Stimulated activated CD4-positive, alpha-beta T cell treated with anti-CD3 and anti-CD28 coated beads, Interleukin-1b, Interleukin-23, amount 100 ng/mL, for 1 hour (primary cell): ENCODE measurements at places on chromosomes 4 and X.

DNA sequence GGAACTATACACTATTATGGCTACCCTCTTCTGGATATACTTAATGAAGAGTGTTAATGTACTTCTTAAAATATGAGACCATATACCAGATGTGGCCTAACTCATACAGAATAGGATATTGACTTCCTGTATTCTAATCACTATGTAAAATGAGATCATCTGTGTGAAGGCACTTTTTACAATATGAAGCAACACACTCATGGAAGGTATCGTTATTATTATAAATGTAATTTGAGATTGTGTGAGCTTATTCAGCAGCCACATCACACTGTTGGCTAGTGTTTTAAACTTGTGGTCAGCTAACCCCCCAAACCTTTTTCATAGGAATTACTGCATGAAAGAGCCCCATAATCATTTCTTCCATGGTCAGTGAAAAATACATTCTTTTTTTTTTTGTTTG is 281.8 kb upstream of the TEX13A start:
- DNase-seq = no peak

DNA sequence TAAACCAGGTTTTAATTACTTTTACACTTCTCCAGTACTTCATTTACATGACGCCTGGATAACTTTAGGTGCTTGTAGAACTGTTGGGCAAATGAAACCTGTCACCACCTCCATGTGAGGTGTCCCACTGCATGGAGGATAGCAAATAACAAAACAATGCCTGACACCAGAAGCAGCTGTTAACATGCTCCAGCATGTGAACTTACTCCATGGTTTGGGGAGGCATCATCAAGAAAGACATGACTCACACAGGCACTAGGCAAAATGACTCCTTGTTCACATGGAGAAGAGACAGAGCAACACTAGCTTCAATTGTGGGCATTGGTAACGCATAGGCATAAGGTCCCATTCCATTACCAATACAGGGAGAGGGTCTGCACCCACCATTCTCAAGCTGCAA is 198.1 kb upstream of the F9 start:
- DNase-seq = no peak

- DNase-seq = no peak
Observed at GRCh38 chr4:167084321-167084720, 150.0 kb downstream of the SPOCK3 start.

GRCh38 chr4:113675731-113676697 is 85.5 kb downstream of the CAMK2D start:
- DNase-seq = no peak

GRCh38 chr4:43458293-43458692 is 565.8 kb downstream of the GRXCR1 start:
- DNase-seq = no peak

GRCh38 chrX:152895724-152896420 is 2.0 kb upstream of the ZNF185 start:
- DNase-seq = no peak

- DNase-seq = no peak
Observed at GRCh38 chr4:69322055-69322454, 41.8 kb downstream of the UGT2B28 start.

DNA sequence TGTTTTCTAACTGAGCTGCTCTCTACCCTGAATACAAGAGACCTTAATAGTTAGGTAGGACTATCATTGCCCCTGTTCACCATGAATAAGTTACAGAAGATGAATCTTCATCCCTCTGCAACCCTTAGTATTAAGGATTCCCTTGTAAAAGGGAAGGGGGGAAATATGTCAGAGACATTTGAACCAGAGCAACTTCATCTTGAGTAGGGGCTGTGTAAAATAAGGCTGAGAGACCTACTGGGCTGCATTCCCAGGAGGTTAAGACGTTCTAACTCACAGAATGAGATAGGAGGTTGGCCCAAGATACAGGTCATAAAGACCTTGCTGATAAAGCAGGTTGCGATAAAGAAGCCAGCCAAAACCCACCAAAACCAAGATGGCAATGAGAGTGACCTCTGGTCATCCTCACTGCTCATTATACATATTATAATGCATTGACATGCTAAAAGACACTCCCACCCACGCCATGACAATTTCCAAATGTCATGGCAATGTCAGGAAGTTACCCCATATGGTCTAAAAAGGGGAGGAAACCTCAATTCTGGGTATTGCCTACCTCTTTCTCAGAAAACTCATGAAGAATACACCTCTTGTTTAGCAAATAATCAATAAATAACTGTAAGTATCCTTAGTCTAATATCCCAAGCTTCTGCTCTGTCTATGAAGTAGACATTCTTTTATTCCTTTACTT is 19.5 kb upstream of the TMPRSS11B start:
- no peak for DNase-seq

- DNase-seq = no peak
Observed at GRCh38 chr4:91198951-91199350, 1071.8 kb downstream of the CCSER1 start.

DNA sequence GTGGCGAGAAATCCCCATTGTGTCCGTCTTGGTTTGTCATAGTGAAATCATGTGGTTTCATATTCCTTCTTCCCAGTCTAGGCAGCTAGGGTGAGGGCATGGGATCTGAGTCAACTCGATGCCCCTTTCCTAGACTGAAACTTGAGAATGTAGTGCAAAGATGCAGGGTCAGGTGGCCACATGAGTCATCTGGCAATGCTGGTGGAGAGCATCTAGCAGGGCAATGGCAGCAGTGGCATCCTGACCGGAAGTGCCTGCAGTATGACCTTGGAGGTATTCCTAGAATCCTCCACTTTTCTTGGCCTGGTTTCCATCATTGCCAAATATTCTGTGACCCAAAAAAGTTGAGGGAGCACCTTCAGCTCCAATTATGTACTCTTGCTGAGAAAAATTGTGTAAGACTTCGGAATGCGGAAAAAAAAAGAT is 39.1 kb upstream of the TMEM184C start:
- DNase-seq = no peak

DNA sequence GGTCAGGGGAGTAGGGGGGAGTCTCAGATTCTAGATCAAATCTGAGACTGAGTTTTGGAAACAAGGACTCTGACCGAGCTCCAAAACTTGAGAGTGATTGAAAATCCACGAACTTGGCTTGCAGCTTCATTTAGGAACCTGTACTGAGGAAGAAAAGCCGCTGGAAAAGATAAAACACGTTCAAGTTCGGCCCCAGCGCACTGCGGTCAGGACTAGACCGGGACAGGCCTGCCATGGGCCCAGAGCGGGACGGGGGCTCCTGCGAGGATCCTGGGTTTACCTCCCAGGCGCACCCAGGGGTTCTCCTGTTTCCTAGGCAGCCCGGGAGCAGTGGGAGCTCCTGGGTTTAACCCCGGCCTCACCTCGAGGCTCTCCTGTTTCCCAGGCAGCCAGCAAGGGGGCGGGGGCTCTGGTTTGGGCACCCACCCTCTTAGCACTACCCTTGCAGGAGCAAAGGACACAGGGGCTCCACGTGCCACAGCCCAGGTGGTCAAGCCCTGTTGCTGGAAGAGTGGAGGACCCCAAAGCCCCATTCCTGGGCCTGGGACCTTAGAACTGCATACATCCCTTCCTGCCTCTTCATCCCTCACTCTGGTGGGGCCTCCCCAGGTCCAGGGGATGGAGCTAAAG is 74.5 kb downstream of the ABLIM2 start:
- DNase-seq = no peak

- DNase-seq = no peak
Observed at GRCh38 chr4:158458271-158458895, 63.3 kb upstream of the RXFP1 start.

DNA sequence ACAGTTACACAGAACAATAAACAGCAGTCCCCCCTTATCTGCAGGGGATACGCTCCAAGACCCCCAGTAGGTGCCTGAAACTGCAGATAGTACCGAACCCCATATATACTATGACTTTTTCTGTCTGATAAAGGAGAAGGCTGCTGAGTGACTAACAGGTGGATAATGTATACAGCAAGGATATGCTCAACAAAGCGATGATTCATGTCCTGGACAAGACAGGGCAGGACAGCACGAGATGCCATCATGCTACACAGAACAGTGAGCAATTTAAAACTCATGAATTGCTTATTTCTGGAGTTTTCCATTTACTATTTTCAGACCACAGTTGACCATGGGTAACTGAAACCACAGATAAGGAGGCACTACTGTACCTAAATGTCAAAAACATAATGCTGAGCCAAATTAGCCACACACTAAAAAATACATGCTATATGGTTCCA is 76.1 kb downstream of the MANBA start:
- DNase-seq = no peak

GRCh38 chr4:184648313-184649025 is 778 bp downstream of the CASP3 start:
- no peak for DNase-seq

- no peak for DNase-seq
Observed at GRCh38 chr4:163556177-163556576, 61.7 kb downstream of the TMA16 start.

DNA sequence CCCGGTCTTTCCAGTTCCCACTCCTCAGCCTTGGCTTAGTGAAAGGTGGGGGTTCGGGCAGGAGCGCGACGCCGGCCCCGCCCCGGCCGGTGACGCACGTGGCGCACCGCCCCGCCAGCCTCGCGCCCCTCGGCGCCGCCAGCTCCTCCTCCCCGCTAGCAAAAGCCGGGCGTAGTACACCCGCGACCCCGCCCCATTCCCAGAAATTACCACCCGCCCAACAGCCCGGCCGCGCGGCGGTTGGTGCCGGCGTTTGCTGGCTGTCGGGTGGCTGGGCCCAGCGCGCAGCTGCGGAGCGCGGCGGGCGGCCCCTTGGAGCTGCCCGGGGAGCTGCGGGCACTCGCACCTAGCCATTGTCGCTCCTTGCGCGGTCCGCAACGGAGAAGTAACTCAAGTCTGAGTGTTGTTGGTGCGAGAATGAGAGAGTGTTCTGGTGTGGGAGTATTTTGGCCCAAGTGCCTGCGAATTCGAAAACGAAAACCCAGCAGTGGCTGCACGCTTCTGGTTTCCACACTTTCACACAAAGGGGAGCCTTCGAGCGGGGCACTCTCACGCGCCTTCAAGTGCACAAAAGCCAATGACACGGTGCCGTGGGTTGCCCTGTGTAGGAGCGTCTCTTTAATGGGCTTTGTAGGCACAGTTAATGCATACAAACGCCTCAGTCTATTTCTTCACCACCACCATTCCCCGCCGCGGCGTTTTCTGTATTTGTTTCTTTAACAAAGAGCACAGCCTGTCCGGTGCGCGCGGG is 1.0 kb upstream of the ELF2 start:
- DNase-seq = peak; percentile 79

DNA sequence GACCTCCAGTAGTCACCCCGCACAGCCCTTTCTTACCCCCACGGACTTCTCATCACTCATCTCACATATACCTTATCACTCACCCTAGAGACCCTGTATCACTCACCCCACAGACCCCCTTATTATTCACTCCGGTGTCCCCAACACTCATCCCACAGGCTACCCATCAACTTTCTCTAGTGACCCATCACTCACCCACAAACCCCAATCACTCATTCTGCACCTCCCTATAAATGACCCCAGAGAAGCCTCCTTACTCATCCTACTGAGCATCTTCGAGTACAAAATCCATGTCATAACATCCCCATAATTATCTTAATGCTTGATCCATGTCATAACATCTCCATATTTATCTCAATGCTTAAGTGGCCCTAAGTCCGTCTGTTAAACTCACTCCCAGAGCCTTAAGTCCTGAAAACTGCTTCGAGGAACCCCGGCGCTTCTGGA is 934 bp downstream of the ZNF41 start:
- DNase-seq = no peak

- no peak for DNase-seq
Observed at GRCh38 chr4:171239196-171239595, 574.0 kb upstream of the GALNTL6 start.

DNA sequence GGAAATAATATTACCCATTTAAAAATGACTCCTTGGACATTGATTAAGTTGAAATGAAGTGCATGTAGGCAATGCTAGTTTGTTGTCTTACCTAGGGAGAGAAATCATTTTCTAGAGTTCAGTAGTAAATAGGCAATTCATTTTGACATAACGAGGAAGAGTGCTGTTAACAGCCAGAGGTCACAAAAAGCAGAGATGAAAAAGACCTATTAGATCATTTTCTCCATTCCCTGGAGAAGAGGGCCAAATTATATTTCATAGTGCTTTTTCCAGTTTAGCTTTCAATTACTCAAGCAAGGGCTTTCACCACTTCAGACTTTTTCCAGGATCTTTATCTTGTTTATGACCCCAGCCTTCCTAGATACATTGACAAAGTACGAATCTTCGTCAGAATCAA is 374.3 kb upstream of the GALNT7 start:
- no peak for DNase-seq

- DNase-seq = no peak
Observed at GRCh38 chr4:127781300-127782024, 660 bp upstream of the HSPA4L start.

DNA sequence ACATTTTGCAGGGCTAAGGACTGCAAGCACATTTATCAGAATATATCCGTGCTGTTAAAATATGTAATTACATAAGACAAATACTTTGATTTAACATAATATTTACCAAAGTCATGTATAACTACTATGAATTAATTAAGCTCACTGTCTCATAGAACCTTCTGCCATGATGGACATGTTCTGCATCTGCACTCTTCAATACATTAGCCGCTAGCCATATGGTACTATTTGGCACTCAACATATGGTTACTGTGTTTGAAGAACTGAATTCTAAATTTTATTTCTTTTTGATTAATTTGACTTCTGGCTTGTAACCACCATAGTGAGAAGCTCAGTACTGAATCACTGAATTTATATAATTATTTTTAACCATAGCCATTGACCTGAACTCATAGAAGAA is 427.0 kb upstream of the TRAM1L1 start:
- DNase-seq = no peak

GRCh38 chrX:53082773-53083616 is 828 bp downstream of the TSPYL2 start:
- no peak for DNase-seq

- DNase-seq = no peak
Observed at GRCh38 chr4:8227201-8227770, 28.2 kb downstream of the SH3TC1 start.

DNA sequence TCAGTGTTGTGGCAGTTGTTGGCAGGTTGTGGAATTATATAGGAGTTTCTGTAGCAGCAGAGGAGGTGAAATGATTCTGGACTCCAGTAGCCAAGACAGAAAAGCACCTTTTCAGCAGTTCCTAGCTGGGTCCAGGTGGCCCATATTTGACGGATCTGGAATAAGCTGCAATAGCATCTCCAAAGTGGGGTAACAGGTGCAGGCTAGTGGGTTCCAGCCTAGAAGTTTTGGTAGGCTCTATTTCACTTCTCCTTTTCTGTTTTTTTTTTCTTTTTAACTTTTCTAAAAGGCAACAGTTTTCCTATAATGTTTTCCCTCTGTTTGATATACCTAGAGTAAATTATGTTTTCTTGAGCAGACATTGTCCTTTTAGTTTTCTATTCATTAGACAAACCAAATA is 392.5 kb downstream of the C4orf33 start:
- DNase-seq = no peak

- DNase-seq = no peak
Observed at GRCh38 chrX:155673338-155673737, 60.6 kb upstream of the TMLHE start.
